NCI-H1105 treated with DMSO at 0.1 percent for 48 hours (cell line): ENCODE measurements at places on chromosomes 1 and 21.
A peak's percentile ranks its signal among the peaks of the same experiment; 100 is the strongest.

DNA sequence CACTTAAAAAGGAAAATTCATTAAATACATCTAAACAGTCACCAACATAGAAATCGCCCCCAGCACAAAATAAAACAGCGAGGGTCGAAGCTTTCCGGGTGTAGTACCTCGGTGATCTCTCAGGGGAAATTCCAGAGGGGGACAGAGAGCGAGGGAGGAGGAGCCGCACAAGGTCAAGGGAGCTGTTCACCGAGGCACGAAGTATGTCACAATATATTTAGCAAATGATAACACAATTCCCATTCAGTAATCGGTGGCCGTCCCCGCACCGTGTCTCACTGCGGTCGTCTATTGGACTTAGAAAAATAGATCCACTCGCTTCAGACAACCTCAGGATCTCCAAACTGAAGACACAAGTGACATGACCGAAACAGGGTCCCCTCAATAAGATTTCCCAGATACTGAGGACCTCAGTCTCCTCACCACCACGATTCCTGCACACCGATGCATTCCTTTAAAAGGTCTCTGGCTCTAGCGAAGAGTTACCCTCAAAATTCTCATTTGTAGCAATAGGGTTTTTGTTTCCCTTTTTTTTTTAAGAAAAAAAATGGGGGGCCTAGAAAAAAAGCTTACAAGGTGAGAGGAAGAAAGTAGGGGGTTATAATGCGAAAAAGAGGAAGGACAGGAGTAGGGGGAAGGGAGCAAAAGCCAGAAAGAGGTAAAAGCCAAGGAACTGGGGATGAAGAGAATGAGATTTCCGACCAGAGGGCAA lies 1.1 kb downstream of the LPGAT1 start:
- DNase-seq = peak; percentile 59

GRCh38 chr1:48233666-48234485 lies 11.4 kb downstream of the SLC5A9 start:
- no peak for DNase-seq

- no peak for DNase-seq
Measured at GRCh38 chr1:219171192-219171935, 2.3 kb upstream of the LYPLAL1 start.

GRCh38 chr1:228687587-228687986 lies 47.7 kb upstream of the RHOU start:
- DNase-seq = no peak

- no peak for DNase-seq
Measured at GRCh38 chr1:12338823-12339222, 109.0 kb downstream of the VPS13D start.

DNA sequence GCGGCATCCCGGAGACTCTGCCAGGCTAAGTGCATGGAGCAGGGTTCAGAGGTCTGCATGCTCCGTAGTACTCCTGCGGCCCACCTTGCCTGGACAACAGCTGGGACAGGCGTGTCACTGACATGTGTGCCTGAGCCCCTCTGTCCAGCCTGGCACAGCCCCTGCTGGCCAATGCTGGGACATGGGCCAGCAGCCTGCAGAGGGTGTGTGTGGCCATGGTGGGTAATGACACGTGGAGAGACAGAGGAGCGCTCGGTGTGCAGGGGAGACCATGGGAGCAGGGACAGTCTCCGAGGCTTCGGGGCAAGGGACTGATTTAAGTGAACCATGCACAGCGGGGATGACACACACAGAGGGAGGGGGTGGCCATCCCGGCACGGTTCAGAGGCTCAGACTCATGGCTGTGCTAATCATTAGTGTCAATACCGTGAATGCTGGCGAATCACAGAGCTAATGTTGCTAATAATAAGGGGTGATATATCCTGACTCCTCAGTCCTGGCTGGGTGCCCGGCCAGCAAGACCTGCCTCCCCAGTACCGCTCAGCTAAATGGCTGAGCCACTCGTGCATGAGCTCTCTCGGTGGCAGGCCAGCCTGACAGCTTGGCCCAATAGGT lies 41.5 kb downstream of the IGSF21 start:
- peak; percentile 89 for DNase-seq

- DNase-seq = no peak
Measured at GRCh38 chr1:54160351-54160750, 7.6 kb upstream of the CDCP2 start.

DNA sequence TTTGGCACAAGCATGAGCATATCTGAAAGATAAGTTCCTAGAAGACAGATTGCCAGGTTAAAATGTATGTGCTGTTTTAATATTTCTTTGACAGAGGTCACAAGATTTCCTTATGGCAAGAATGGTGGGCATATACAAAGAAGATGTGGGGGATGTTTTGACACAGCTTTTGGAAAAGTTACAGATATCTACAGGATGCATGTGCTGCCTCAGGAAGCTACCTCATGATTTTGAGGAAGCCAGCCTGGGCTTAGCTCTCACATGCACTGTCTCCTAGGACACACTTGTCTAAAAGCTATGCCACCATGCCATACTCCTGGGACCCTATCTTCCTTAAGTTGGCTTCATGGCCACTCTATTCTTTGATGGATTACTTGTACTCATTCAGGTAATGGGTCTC lies 99.9 kb downstream of the C1orf94 start:
- no peak for DNase-seq

DNA sequence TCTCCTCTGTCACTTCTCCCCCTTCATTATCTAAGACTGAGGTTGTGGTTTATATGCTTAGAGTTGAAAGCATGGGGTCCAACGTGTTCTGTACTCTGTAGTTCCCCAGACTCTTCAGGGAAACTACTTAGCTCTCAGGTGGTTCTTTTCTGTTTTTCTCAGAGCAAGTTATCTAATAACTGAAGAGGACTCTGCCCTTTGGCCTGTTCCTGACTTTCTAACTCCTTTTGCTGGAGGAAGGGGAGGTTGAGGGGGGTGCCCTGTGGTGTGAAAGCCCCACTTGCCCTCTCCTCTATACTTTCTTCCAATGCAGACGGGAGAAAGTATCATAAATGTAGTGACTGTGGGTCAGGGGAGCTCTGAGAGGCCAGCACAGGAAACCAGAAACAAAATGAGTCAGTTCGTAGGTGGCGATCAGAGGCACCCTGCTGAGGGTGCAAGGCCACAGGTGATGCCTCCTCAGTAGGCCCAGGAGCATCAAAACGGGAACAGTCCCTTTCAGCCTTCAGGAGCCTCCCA lies 5.0 kb downstream of the SLC25A44 start:
- DNase-seq = no peak

GRCh38 chr1:168947041-168947440 lies 159.4 kb upstream of the ATP1B1 start:
- DNase-seq = no peak

DNA sequence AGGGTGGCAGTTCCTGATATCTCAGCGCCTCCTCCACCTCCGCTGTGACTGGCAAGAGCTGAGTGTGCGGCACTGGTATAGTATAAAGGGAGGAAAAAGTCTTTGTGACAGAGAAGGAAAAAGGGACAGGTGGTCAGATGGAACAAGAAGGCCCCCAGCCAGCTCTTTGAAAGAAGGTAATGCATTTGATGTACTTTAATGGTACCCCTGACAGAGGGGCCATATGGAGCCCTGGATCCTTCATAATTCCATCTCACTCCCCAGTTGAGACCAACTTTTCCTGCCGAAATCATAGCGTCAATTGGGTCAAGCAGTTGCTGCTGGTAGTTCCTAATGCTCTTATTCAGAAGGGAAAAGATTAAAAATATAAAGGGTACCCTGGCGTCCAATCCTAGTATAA lies 198.2 kb downstream of the ZNF326 start:
- DNase-seq = no peak

DNA sequence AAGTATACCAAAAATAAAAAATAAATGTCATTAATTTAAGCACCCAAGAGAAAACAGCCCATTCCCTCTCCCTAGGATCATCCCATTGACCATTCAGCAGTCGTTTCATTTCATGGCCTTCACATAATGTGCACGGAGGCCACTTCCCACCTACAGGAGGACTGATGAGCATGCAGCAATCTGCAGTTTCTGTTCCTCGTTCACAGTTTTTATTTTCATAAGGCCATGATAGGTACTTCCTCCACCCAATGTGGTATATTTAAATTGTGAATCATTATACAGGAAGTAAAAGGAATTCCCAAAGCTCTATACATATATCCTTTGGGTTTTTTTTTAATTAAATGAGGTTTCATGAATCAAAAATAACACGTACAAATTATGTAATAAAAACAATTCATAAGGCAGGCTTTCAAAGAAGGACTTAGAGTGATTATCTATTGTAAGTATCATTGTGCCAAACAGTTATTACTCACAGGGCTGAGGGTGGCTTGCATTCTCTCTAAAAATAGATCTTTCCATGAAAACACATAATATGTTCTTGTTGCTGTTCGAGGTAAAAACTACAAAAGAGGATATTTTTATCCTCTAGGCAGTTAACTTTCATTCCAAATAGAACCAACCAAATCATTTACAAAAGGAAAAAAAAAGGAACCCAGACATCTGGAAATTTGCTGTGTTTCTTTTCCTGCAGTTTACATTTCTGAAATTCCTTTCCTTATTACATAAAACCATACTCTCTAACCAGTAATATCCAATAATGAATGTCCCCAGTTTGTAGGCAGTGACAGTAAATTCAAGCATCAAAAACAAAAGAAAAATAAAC lies 27.5 kb upstream of the SLC44A3 start:
- no peak for DNase-seq

DNA sequence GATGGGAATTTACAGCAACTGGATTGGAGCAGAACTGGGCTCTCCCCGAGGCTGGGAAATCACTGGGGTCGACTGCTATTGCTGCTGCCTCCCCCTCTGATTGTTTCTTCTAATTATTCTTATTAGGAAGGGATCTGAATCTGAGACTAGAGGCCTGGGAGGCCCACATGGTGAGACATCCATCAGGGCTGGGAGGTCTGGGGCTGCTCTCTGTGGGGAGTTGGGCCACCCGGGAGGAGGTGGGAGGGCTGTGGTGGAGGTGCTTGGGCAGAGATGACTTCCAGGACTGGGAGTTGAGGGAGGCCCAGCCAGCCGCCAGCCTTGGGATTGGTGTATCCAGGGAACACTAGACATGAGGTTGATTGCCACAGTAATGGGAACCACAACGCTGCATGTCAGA lies 247.9 kb downstream of the GRIK3 start:
- DNase-seq = no peak
